Neuronal stem cell (in vitro differentiated cells): ENCODE measurements at places on chromosomes 2 and 18.

- H3K27ac ChIP-seq = no peak overlapping the region
- DNase-seq = no peak
- no peak overlapping the region for H3K4me3 ChIP-seq
These were observed 47.6 kb downstream of the COL5A2 start for GRCh38 chr2:189131991-189132390.

GRCh38 chr2:37630776-37631175 lies 40.7 kb downstream of the CDC42EP3 start:
- H3K4me1 ChIP-seq = peaks cover 4% of the 10 kb centered on the region
- no peaks in the 10 kb centered on the region for H3K36me3 ChIP-seq
- no peak overlapping the region for H3K27ac ChIP-seq
- H3K27me3 ChIP-seq = no peaks in the 10 kb centered on the region

GRCh38 chr2:182941919-182942318 lies 75.5 kb upstream of the FRZB start:
- no peak for DNase-seq
- no peaks in the 10 kb centered on the region for H3K27me3 ChIP-seq
- H3K27ac ChIP-seq = no peak overlapping the region
- H3K4me3 ChIP-seq = no peak overlapping the region

- H3K36me3 ChIP-seq = peaks cover 35% of the 10 kb centered on the region
- peak overlapping the region; percentile 74 for H3K4me3 ChIP-seq
- DNase-seq = no peak
- H3K27me3 ChIP-seq = no peaks in the 10 kb centered on the region
- peak overlapping the region; percentile 99 for H3K27ac ChIP-seq
These were observed 2.6 kb downstream of the CDH2 start for GRCh38 chr18:28174181-28174905.

GRCh38 chr2:64212801-64213321 lies 68.6 kb upstream of the PELI1 start:
- peaks cover 3% of the 10 kb centered on the region for H3K4me1 ChIP-seq
- no peaks in the 10 kb centered on the region for H3K27me3 ChIP-seq
- H3K36me3 ChIP-seq = no peaks in the 10 kb centered on the region
- no peak overlapping the region for H3K27ac ChIP-seq

DNA sequence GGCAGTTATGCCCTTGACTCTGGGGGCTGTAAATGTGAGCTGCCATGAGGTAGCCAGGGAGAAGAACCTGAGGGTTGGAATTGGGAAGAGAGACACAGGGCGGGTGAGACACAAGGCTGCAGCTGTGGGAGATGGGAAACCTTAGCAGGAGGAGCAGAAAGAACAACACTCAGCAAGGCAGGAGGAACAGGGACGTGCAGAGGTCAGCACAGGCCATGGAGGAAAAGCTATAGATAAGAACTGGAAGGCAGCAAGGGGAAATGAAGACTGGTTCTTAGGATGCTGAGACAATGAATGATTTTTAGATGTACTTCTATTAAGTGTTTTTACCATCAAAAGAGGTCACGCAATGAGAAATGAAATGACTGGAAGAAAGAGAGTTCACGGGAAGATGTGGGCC lies 80.2 kb downstream of the USP40 start:
- DNase-seq = no peak
- no peaks in the 10 kb centered on the region for H3K4me1 ChIP-seq
- H3K27me3 ChIP-seq = no peaks in the 10 kb centered on the region
- H3K36me3 ChIP-seq = peaks cover 8% of the 10 kb centered on the region
- no peak overlapping the region for H3K27ac ChIP-seq
- H3K4me3 ChIP-seq = no peak overlapping the region

- no peaks in the 10 kb centered on the region for H3K36me3 ChIP-seq
- DNase-seq = no peak
- H3K4me1 ChIP-seq = no peaks in the 10 kb centered on the region
- H3K27ac ChIP-seq = no peak overlapping the region
These were observed 120.9 kb downstream of the FSIP2 start for GRCh38 chr2:185859506-185859905.

- H3K27ac ChIP-seq = no peak overlapping the region
- H3K36me3 ChIP-seq = no peaks in the 10 kb centered on the region
- no peak for DNase-seq
These were observed 16.8 kb upstream of the KCNK3 start for GRCh38 chr2:26675651-26676255.

- no peak for DNase-seq
- H3K36me3 ChIP-seq = no peaks in the 10 kb centered on the region
- no peak overlapping the region for H3K27ac ChIP-seq
- no peaks in the 10 kb centered on the region for H3K27me3 ChIP-seq
- no peak overlapping the region for H3K4me3 ChIP-seq
- H3K4me1 ChIP-seq = no peaks in the 10 kb centered on the region
These were observed 29.8 kb upstream of the SCN1A start for GRCh38 chr2:166157578-166157977.

DNA sequence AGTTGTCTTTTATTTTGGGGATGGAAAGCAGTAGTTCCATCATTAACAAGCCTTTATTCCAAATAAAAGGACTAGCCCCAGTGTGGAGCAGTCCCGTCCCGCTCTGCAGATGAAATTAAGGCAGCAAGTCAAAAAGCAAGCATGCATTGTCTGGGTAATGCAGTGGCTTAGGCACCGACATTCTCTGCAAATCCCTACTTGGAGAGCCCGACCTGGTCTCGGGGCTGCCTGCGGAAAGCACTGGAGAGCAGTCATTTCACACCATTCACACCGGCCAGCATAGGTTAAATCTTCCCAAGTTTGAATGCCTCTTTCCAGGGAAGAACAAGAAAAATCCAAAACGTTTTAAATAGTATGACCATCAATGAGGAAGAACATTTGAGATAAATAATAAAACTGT lies 24.4 kb upstream of the RAB12 start:
- no peaks in the 10 kb centered on the region for H3K27me3 ChIP-seq
- no peaks in the 10 kb centered on the region for H3K36me3 ChIP-seq
- no peak for DNase-seq
- peaks cover 2% of the 10 kb centered on the region for H3K4me1 ChIP-seq
- H3K27ac ChIP-seq = no peak overlapping the region

GRCh38 chr18:79070486-79070885 lies 1.3 kb downstream of the ATP9B start:
- no peak overlapping the region for H3K4me3 ChIP-seq
- H3K27me3 ChIP-seq = no peaks in the 10 kb centered on the region
- no peak overlapping the region for H3K27ac ChIP-seq
- no peaks in the 10 kb centered on the region for H3K4me1 ChIP-seq
- H3K36me3 ChIP-seq = no peaks in the 10 kb centered on the region

GRCh38 chr2:34416856-34417255 lies 817.8 kb upstream of the FAM98A start:
- H3K36me3 ChIP-seq = no peaks in the 10 kb centered on the region
- no peak overlapping the region for H3K27ac ChIP-seq
- no peak overlapping the region for H3K4me3 ChIP-seq
- H3K4me1 ChIP-seq = no peaks in the 10 kb centered on the region
- no peaks in the 10 kb centered on the region for H3K27me3 ChIP-seq

DNA sequence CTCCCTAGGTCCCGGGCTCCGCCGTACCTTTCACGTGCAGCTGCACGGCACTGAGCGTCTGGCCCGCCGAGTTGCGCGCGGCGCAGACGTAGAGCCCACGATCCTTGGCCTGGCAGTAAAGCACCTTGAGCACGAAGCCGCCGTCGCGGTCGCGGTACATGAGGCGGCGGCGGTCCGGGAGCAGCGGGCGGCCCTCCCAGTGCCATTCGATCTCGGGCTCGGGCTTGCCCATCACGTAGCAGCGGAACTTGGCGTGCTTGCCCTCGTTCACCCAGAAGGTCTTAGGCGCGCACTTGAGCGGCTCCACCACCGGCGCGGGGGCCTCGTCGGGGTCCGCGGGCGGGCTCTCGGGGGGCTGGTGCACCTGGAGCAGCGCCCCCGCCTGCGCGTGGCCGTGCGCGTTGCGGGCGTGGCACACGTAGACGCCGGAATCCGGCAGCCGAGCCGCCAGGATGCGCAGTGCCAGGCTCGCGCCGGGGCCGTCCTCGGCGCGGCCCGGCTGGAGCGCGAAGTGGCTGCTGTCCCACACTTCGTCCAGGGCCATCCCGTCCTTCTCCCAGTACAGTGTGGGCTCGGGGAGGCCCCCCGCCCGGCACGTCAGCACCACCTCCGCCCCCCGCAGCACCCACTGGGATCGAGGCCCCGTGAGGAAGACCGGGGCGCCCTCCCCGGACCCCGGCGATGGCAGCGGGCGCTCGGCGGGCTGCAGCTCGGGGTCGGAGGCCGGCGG lies 980 bp downstream of the OBSL1 start:
- H3K27me3 ChIP-seq = peaks cover 2% of the 10 kb centered on the region
- H3K36me3 ChIP-seq = peaks cover 46% of the 10 kb centered on the region

GRCh38 chr2:118906186-118906585 lies 35.8 kb upstream of the MARCO start:
- no peak overlapping the region for H3K27ac ChIP-seq
- H3K4me1 ChIP-seq = no peaks in the 10 kb centered on the region
- no peaks in the 10 kb centered on the region for H3K36me3 ChIP-seq
- H3K27me3 ChIP-seq = no peaks in the 10 kb centered on the region
- no peak for DNase-seq

DNA sequence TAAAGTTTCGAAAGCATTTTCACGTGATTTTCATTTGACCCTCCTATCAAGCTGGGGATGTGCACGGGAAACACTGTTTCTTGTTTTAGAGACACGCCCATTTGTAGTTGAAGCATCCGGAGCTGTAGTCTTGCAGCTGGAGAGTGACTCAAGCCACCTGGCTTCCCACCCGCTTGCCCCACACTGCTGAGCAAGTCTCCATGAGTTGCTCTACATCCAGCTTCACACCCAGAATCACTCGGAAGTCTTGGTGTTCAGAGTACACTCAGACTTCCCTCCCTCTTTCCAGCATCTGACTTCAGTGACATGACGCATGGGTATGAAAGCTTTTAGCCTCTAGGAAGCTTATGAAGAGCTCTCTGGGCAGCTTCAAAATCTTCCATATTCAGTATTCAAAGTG lies 262.4 kb downstream of the NBAS start:
- no peak overlapping the region for H3K4me3 ChIP-seq
- no peak overlapping the region for H3K27ac ChIP-seq
- no peak for DNase-seq
- no peaks in the 10 kb centered on the region for H3K27me3 ChIP-seq

DNA sequence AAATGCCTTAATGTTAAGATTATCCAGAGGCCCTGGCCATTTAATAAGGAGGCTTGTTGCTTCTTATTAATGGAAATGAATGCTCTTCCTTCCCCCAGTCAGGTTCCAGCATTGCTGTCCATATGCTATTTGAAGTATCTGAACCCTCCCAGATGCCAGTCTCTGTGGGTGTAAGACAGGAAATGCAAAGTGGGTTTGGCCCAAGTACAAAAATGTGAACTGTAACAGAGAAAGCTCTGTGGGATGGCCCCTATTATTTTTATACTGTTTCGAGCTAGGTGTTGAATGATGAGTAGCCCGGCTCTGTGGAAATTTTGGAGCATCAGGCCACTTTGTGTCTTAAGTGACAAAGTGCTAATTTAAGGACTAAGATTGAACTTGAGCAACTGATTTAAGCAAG lies 141.0 kb downstream of the UXS1 start:
- no peak overlapping the region for H3K27ac ChIP-seq
- H3K4me1 ChIP-seq = no peaks in the 10 kb centered on the region
- H3K4me3 ChIP-seq = no peak overlapping the region

DNA sequence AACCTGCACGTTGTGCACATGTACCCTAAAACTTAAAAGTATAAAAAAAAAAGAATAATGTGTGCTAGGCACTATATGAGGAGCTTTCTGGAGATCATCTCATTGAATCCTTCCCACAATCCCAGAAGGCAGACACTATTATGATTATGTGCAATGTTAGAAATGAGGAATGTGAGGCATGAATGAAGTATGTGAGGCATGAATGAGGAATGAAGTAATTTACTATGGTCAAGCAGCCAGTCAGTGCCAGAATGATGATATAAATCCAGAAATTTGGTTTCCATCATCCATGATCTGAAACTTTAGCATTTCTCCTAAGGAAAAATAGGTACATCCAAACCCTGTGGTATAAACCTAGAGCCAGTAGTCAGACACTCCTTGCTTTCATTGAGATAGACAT lies 42.0 kb downstream of the CCDC148 start:
- no peaks in the 10 kb centered on the region for H3K27me3 ChIP-seq
- no peaks in the 10 kb centered on the region for H3K4me1 ChIP-seq
- no peak overlapping the region for H3K4me3 ChIP-seq

DNA sequence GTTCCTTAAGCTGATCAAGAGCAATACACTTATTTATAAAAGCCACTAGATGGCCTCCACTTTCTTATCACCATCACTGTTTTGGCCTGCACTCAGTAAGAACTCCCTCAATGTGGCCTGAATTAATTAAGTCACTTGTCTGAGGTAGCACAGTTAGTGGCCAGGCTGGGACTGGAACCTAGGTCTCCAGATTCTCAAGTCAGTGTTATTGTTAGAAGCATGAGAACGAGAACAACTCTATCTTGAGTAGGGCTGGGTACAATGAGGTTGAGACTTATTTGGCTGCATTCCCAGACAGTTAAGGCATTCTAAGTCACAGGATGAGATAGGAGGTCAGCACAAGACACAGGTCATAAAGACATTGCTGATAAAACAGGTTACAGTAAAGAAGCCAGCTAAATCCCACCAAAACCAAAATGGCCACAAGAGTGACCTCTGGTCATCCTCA lies 115.8 kb downstream of the SS18 start:
- H3K36me3 ChIP-seq = no peaks in the 10 kb centered on the region
- H3K27me3 ChIP-seq = no peaks in the 10 kb centered on the region
- no peak overlapping the region for H3K4me3 ChIP-seq
- H3K4me1 ChIP-seq = no peaks in the 10 kb centered on the region

GRCh38 chr2:80429251-80429650 lies 124.7 kb upstream of the LRRTM1 start:
- no peak overlapping the region for H3K27ac ChIP-seq
- H3K4me3 ChIP-seq = no peak overlapping the region
- no peak for DNase-seq
- no peaks in the 10 kb centered on the region for H3K27me3 ChIP-seq

- H3K4me3 ChIP-seq = no peak overlapping the region
- no peak overlapping the region for H3K27ac ChIP-seq
- H3K27me3 ChIP-seq = no peaks in the 10 kb centered on the region
- peaks cover 7% of the 10 kb centered on the region for H3K4me1 ChIP-seq
- no peaks in the 10 kb centered on the region for H3K36me3 ChIP-seq
These were observed 3.9 kb downstream of the WIPF1 start for GRCh38 chr2:174593574-174594203.
